Activated naive CD4-positive, alpha-beta T cell treated with Interleukin-2 at 50 U/mL for 16 hours (primary cell): ENCODE measurements at places on chromosomes 1 and 21.

DNA sequence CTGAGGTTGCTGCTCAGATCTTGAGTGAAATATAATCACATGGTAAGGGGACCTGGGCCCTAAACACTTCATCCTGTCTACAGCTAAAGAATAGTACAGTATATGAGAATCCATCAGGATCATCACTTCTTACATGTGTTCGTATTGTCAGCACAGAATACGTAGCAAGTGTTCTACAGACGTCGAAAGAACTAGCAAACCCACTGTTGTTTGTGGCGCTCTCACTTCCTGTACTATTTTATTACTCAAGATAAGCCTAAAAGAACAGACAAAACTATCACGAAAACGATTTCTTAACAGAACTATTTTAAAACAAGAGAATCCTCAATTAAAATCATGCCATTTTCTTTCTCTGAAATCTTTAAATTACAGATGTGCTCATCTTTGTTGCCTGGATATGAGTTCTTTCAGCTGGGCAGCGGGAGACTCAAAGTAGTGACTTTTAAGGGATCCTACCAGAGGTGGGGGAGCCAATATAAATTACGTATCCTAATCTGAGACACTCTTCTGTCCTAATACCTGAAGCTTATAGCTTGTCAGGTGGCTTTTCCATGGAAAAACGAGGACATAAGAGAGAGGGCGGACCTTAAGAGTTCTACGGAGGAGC, 724 bp downstream of the ST7L start:
- DNase-seq, result no peak

DNA sequence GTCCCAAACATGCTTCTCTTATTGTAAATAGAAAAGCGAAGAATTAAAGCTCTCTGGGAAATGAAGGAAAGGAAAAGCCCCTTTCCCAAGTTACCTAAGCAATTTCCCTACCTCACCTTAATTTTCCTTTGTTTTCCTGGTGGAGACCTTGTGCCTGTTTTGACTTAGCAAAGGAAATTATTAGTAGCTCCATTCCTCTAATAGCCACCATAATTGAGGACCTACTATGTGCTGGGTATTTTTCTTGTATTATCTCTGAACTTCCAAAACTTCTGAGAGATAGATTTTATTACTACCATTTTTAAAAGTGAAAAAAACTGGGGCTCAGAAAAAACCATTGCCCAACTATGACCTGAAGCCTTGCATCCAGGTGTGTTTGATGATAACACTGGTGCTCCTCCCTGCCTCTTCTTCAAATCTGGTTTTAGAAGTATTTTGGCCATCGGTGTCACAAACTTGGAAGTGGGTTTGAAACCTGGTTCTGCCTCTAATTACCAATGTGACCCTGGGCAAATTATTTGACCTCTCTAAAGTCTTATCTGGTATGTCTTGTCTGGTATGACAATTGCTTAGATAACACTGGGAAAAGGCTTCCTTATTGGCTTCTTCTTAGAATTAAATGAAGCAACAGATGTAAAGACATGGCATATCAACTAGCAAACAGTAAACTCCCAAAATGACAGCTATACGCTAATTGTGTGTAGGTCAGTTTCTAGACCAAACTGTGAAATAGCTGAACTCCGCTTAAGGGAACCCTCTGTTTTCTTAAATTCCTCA, 39.5 kb downstream of the BCL9 start:
- no peak for DNase-seq

DNA sequence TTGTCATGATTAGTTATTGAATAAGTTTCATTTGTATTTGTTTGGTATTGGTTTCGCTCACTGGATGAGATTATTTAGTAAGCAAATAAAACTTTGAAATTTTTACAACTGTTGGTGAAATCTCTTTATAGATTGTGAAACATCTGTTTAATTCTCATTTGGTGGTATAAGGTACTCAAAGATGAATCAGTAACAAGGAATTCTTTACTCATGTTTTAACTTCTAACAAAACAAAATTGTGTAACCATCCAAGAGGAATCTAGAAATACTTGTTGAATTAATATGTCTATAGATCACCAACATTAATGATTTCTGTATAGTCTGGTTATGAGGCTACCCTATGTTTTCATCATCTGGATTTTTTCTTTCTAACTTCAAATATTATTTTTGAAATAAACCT, 62.8 kb upstream of the USP25 start:
- DNase-seq, result no peak

DNA sequence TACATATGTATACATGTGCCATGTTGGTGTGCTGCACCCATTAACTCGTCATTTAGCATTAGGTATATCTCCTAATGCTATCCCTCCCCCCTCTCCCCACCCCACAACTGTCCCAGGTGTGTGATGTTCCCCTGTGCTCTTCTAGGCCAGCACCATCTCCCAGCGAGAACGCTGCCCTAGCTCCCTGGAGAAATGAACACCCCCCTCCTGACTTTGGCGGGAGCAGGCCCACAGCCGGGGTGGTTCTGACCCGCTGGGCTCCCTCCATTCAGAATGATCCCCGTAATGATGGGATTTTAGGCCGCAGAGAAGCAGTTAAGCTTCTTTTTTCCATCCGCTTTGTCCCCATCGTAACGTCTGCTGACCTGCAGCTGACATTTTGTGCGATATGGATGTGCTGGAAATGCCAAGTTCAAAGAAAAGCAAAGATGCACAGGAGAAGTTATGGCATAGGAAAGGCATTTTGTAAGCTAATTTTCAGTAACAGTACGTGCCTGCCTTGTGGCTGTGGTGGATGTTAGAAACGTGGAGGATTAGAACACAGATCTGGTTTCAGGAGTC, 39.3 kb downstream of the ELK4 start:
- DNase-seq, result no peak

DNA sequence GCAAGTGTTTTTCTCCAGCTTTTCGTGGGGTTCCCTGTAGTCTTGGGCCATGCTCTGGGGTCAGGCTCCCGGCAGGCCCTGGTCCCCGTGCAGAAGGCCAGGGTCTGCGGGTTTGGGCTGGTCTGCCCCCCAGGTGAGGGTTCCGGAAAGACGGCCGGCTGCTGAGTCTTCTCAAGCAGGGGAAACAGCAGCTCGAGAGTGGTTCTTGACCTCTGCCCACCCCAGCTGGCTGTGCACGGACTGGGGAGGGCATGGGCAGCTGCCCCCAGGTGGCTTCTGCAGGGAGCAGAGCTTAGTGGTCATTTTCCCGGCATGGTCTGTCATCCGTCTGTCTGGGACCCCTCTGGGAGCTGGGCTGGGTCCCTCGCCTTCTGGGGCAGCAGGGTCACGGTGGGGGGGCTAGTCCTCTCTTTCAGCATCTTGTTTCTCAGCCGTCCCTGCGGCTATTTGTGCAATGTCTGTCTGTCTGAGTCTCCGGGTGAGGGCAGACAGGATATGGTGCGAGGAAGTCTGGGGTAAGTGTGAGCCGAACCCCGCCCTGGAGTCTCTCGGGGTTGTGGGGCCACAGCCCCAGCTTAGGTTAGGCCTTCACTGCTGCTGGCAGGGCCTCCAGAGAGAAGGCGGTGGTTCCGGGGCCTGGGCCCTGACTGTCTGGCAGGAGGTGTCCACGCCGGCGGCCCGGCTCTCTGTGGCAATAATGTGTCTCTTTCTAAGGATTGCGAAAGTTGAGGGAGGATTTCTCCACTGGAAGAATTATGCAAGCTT, 6.1 kb downstream of the SKI start:
- peak; percentile 70 for DNase-seq

DNA sequence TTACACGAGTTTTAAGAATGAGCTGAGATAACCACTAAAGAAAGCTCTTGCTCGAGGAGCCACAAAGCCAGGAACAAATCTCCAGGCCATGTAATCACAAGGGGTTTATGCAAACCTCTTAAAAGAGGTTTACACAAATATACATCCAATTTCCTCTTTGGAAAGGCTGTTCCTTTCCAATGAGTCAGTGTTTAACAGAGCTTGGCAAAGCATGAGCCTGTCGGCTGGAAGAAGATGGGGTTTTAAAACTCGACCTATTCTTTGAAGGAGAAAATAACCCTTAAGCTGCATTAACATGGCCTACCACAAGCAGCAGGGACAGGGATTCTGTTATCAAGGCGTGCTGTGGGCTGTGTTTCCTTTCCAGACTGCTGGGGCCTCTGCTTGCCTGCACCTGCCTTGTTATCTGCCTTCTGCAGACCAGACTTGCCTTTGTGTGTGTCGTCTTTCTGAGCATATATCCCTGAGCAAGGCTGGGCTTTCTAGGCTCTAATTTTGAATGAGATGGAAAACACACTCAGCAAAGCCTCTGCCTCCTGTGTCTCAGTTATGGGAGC, 40.6 kb upstream of the CYP2J2 start:
- DNase-seq, result no peak

GRCh38 chr1:107894605-107895004, 70.4 kb downstream of the VAV3 start:
- DNase-seq, result no peak

- no peak for DNase-seq
Observed at GRCh38 chr1:215279682-215280081, 197.1 kb downstream of the KCNK2 start.

- no peak for DNase-seq
Observed at GRCh38 chr1:23505851-23506250, 21.9 kb upstream of the ASAP3 start.

DNA sequence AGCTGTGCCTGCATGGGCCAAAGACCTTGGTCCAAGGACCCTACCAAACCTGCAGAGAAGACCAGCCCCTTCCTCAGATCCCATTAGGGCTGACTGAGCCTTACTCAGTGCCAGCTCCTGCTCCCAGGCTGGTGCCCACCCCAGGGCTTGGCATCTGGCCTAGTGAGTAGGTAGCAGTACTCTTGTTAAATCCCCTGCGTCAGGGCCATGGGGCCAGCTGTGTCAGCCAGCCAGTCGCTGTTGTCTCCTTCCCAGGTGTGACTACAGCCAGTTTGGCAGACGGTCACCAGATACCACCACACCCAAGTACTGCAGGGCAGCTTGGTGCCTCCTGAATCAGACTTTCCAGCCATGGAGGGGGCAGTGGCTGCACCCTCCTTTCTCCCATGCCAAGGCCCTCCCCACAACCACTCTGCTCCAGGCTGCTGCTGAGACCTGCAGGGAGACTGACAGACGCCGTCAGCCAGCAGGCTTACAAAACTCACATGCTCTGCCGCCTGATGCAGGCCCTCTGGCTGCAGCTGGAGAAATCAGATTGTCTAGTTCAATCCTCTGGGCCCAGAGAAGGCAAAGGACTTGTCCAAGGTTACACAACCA, 3.0 kb downstream of the TENT5B start:
- DNase-seq, result no peak

GRCh38 chr1:10057343-10057742, 24.6 kb downstream of the UBE4B start:
- DNase-seq, result no peak

- no peak for DNase-seq
Observed at GRCh38 chr1:218872026-218872425, 301.7 kb upstream of the LYPLAL1 start.

- no peak for DNase-seq
Observed at GRCh38 chr1:5889901-5890300, 102.3 kb downstream of the NPHP4 start.

GRCh38 chr21:20943561-20943997, 54.6 kb upstream of the NCAM2 start:
- no peak for DNase-seq

- no peak for DNase-seq
Observed at GRCh38 chr1:18643154-18644012, 12.7 kb downstream of the PAX7 start.

GRCh38 chr1:187121661-187122060, 292.9 kb downstream of the PLA2G4A start:
- DNase-seq, result no peak

GRCh38 chr21:35019631-35020032, 29.5 kb downstream of the RUNX1 start:
- no peak for DNase-seq

DNA sequence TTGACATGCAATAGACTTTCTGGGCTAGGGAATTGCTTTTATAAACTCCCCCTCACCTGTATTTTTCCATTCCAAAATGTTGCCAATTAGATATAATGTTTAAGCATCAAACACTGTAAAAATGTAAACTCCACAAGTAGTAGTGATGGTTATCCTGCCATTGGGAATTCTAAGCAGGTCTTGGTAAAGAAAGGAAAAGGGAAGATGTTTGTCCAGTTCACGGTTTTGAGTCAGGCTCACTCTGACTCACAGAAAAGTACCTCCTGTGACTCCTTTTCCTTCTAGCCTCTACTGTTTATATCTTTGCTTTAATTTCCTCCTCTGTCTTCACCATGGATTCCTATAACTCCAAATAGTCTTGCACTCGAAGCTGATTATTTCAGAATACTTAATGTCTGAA, 19.0 kb upstream of the PTPN14 start:
- DNase-seq, result no peak

- peak; percentile 84 for DNase-seq
Observed at GRCh38 chr1:23619299-23620188, 60.2 kb upstream of the ID3 start.

- no peak for DNase-seq
Observed at GRCh38 chr1:182644886-182645285, 39.5 kb downstream of the RGS8 start.

- DNase-seq, result no peak
Observed at GRCh38 chr1:8674912-8675311, 142.5 kb downstream of the RERE start.

DNA sequence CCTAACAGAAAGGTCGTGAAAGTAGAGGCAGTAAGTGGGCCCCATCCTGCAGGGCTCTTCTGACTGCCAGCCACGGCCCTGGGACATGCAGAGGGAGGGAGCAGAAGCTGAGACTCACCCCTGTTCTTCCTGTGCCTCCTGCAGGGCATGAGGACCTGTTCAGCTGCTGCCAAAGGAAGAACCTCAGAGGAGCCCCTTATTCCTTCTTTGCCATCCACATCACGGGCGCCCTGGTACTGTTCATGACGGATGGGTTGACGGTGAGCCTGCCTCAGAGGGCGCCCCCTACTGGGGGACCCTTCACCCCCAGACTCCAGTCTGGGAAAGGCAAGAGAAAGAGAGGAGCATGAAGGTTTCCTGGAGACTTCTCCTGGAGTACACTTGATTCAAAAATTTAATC, 47.1 kb downstream of the ELK4 start:
- DNase-seq, result no peak

GRCh38 chr1:206506405-206507283, 687 bp upstream of the RASSF5 start:
- peak; percentile 35 for DNase-seq

DNA sequence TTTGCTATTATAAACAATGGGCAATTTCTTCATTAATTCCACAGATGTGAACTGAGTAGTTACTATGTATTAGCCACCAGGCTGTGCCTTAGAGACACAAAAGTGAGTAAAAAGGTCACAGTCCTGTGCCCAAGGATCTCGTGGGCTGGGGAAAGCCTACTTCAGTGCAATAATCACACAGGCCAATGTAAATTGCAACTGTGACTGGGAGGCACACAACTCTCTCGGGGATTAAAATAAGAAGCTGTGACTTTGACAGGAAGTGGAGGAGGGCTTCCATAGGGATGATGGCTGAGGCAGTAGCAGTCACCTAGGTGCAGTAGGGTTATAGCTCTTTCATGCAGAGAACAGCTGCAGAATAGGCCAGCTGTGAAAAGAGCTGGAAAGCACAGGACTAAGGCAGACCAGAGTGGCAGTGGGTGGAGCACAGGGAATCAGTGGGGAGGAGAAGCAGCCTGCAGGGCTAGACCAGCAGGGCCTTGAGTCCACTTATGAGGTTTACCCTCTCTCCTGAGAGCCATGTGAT, 121.9 kb downstream of the MAB21L3 start:
- DNase-seq, result no peak

GRCh38 chr1:222865718-222866117, 50.9 kb downstream of the DISP1 start:
- DNase-seq, result no peak
